A549 (cell line): ENCODE measurements at places on chromosomes 2 and 18. TPM values are rescaled to one million over a fixed set of nuclear protein-coding genes. Genes with fewer than 3 reads are reported as not detected.

DNA sequence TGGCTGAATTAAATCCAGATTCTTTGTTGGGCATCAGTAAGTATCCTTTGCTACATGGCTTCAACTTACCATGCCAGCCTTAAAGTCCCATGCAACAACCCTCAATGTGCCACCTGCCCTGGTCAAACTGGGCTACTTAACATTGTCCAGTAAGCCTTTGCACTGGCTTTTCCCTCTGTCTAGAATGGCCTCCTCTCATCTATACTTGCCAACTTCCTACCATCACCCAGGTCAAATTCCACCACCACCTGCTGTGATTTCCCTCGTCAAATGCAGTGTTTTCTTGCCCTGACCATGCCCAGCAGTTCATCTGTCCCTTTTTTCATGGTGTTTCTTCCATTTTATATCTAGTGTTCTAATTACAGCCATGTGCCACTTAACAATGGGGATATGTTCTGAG is 5.7 kb downstream of the KLHL23 start:
- DNase-seq: no peak

- DNase-seq: no peak
These were observed 42.9 kb upstream of the SNED1 start for GRCh38 chr2:240955306-240956170.

Gene PLGLB2
- 0.51 to 0.76 TPM (median 0.59 TPM) in 3 replicates for polyA plus RNA-seq

Gene UGT1A1
- polyA plus RNA-seq: 1.4 to 2.0 TPM (median 1.9 TPM) in 3 replicates

Gene CNPPD1
- polyA plus RNA-seq: 22.4 to 24.0 TPM (median 23.6 TPM) in 3 replicates

DNA sequence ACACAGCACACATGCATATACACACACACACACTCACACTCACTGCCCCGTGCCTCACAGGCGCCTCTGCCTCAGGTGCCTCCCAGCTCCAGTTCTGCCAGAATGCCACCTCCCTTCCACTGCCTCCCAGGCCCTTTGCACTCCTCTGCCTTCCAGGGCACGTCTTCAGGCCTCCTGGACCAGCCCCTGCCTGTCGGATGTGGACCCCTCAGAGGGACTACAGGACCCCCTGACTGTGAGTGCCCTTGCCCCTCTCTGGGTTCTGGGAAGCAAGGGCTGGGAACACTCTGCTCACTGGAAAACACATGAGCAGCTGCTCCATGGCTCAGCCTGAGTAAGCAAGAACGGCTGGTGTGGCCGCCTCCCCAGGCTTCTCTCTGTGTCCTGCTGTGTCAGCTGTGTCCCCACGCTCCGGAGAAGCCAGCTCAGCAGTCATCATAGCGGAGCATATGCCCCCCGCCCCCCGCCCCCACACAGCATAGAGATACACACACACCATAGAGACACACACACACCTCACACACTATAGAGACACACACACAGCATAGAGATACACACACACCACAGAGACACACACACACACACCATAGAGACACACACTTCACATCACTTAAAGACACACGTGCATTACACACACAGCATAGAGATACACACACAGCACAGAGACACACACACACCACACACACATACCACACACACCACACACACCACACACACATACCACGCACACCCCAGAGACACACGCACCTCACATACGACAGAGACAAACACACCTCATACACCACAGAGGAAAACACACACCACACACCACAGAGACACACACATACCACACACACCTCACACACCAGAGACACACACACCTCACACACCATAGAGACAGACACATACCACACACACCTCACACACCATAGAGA is 271.3 kb downstream of the CYRIA start:
- DNase-seq: no peak

Gene RAB17
- polyA plus RNA-seq: 0.42 to 2.3 TPM (median 2.2 TPM) in 3 replicates

Gene NT5DC4
- not detected in 3 replicates for polyA plus RNA-seq

GRCh38 chr18:5195656-5196055 is 1.4 kb downstream of the AKAIN1 start:
- DNase-seq: no peak

DNA sequence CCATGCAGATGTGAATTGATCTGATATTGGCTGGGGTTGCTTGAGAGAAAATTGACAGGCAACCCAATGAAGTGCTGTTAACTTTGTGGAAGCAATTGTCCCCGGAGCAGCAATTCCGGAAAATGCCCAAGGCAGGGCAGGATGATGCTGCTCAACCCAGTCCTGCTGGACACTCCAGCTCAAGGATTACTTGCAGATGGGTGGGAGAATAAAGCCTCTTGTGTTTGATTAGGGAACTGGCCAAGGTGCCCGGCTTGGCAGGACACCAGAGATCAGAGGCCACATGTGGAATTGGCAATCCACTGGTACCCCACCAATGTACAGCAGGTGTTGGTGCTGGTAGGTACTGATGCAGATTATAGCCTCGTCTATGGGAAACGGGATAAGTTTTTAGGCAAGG is 12.3 kb upstream of the C2orf42 start:
- DNase-seq: no peak

- no peak for DNase-seq
These were observed 144.8 kb upstream of the GULP1 start for GRCh38 chr2:188146888-188147287.

DNA sequence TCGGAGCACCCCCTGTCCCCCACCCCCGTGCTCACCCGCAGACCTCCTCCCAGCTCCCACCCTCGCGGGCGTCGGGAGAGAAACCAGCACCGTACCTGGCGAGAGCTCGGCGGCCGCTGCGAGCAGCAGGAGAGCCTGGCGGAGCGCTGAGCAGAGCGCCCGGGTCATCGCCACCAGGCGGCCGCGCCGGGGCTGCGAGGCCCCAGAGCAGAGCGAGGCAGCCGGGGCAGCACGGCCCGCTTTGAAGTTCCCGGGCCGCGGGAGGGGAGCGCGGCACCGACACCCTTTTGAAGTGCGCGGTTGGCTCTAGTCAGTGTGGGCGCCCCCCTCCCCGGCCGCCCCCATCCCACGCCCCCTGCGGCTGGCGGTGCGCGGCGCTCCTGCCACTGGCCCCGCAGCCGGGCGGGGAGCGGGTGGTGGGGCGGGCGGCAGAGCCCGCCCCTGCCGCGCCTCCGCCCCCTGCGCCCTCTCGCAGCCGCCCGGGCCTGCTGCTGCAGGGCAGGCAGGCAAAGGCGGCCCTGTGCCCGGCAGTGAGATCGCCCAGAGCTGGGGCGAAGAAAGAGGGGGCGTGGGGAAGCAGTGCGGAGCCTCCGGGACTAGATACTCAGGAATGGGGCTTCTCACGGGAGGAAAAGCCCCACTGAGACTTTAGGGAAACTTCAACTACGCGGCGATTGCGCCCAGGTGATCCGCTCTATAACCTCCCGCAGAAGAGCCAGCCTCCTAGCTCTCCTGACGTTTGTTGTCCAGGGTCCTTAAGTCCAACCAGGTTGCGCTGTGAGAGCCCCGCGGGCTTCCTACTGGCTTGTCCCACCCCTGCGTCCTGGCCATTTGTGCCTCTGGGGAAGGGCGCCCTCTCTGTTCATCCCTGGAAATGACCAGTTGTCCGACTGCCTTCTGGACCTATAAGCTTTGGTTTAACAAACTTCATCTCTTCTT is at the start of gene ACVR1C:
Gene ACVR1C, minus strand, starts transcription at position 388 of the 939 bp plus-strand sequence. Its CDS starts 220 bp downstream, at position 168.
- DNase-seq: peak; percentile 71

Gene MAP3K19
- not detected in 3 replicates for polyA plus RNA-seq
